ENCODE measurements at places on chromosomes 3 and 15.

DNA sequence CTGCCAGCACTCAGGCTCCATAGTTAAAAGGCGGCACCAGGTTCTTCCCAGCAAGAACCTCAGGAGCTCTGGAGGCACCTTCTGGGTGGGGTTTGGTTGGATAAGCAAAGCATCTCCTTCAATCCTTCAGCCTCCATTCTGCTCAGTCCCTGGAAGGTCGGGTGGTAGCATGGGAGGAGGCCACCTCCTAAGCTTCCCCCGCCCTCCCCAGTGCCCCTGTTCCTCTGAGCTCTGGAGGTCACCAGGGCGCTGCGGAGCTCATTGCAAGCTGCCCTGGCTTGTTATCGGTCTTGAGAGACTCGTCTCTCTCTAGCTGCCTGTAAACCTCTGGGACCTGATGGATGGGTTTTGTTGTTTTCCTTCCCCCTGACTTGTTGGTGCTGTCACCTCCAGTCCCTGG, 124.8 kb downstream of the RPLP1 start:
- no peak for DNase-seq

DNA sequence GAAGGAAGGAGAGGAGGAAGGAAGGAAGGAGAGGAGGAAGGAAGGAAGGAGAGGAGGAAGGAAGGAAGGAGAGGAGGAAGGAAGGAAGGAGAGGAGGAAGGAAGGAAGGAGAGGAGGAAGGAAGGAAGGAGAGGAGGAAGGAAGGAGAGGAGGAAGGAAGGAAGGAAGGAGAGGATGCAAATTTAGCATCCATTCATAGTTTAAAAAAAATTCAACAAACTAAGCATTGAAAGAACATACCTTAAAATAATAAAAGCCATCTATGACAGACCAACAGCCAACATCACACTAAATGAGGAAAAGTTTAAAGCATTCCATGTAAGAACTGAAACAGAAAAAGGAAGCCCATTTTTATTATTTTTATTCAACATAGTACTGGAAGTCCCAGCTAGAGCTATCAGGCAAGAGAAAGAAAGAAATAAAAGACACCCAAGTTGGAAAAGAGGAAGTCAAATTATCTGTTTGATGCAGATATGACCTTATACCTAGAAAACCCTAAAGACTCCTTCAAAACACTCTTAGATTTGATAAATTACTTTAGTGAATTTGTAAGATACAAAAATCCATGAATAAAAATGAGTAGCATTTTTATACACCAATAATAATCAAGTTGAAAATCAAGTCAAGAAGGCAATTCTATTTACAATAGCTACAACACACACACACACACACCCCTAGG, 52.2 kb upstream of the FXR1 start:
- no peak for DNase-seq

DNA sequence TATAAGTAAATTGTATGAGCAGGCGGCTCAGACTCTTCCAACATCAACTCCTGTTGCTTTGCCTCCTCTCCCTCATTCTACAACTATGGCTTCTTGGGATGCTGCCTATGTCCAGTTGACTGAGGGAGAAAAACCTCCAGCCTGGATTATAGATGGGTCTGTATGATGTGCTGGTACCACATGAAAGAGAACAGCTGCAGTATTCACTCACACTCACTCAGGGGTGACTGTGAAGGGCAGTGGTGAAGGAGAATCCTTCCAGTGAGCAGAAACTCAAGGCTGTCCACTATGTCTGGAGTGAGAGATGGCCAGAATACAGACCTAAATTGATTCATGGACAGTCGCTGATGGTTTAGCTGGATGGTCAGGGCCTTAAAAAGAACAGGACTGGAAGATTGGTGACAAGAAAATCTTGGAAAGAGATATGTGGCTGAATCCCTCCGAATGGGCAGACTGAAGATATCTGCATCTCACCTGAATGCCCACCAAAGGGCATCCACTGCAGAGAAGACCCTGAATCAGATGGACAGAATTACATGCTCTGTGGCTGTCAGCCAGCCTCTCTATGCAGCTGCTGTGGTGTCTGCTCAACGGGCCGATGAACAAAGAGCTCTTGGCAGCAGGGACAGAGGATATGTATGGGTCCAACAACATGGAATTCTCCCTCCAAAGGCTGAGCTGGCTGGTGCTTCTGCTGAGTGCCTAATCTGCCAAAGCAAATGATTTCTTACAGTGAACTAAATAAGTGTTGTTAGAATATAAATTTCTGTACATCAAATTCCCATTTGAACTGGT, 1.9 kb upstream of the BCL2L10 start:
- DNase-seq = no peak

DNA sequence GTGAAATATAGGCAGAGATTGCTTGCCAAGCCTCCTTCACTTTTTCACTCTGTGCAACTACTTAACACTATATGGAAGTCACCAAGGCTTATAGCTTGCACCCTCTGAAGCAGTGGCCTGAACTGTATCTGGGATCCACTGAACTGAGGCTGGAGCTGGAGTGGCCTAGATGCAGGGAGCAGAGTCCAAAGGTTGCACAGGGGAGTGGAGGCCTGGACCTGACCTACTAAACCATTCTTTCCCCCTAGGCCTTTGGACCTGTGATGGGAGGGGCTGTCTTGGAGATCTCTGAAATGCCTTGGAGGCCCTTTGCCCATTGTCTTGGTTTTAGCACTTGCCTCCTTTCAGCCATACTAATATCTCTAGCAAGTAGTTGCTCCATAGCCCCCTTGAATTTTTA, 57.5 kb downstream of the P2RY1 start:
- DNase-seq = no peak
